ENCODE measurements at places on chromosomes 11 and 22.

GRCh38 chr11:96001037-96001436 is 77.1 kb upstream of the MTMR2 start:
- no peak for DNase-seq

DNA sequence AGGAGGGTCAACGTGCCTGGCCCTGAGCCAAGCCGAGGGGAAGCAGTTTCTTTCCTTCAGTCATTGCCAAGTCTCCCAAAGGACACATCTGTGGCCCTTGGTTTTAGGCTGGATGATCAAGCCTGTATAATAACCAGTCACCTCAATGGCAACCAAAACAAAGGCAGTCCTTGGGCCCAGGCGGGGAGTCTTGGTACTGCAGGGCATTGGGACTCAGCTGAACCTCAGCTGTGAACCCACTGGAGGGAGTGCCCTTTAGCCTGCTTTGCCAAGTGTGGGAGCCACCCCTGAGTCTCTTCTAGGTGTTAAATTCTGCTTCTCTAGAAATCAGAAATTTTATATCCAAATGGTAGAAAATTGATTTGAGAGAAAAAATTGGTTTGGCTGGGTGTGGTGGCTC is 36.9 kb downstream of the CPT1A start:
- DNase-seq, result no peak

GRCh38 chr11:6482441-6482840 is 1.1 kb downstream of the TIMM10B start:
- DNase-seq, result no peak

DNA sequence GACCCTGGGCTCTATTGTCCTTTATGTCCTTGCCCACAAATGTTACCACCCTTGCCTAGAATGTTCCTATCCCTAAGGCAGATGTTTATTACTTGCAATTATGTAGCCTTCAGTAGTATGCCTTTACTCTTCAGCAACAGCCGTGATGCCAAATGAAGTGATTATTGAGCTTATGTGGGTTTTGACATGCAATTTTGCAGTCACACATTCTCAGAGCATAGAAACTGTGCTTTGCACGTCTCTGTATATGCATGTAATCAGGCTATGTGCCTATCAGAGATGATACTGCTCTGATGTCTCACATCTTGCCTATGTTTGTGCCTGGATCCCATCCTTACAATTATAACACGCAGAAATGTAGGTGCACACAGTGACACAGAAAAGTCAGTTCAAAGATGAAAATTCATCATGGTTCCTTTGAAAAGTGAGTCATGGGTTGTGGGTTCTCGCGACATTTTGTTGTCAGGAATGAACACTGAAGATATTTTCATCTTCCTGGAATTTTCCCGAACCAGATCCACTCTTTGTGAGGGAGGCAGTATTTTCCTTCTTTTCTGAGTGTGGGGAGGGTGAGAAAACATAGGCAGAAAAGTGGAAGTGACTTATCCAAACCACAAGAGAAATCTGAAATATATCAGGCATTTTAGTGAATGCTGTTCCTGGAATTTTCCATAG is 81.1 kb downstream of the BMAL1 start:
- DNase-seq, result no peak

DNA sequence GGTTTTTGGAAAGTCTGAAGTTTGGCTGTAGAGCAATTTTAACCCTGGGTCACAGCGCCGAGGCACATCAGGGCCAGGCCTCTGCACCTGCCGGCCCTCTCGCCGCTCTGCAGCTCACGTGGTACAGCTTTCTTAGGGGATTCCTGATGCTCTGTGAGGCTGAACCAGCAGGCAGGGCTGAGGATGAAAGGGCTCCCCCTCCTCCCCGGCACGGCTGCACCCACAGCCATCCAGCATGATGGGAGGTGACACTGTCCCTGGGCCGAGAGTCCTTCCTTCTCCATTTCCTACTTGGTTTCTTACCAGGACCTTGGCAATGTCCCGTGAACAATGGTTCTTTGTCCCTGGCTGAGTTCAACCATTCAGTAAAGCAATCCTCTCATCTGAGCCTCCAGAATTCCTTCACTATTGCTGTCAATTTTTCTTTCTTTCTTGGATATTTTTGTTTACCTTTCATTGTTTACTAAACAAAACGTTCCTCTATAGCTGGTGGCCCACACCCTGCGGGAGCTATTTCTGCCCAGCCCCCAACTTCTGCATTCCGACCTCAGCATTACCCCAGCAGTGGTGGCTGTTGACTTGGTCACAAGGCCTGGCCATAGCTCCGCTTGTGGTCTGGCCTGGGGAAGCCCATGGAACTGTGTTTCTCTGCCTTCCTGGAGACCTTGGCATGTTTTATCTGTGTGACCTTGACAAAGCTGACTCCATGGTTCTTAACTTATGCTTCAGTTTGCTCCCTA is 172.8 kb upstream of the B3GAT1 start:
- DNase-seq, result no peak

DNA sequence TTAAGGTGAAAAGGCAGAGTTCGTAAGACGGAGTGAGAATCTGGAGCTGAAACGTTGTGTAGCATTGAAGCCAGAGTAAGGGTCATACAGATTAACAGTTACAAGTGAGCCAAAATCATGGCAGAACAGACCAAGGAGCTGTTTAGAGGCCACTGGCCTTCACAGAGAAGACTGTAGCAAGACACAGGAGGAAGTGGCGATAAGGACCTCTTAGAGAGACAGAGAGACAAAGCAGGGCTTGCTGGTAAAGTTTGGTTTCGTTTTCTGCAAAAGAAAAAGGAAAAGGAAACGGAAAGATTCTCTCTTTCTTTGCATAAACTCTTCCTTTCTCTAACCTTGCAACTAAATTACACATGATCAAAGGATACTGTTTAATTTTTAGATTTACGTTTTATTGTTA is 83.0 kb downstream of the AASDHPPT start:
- DNase-seq, result no peak

DNA sequence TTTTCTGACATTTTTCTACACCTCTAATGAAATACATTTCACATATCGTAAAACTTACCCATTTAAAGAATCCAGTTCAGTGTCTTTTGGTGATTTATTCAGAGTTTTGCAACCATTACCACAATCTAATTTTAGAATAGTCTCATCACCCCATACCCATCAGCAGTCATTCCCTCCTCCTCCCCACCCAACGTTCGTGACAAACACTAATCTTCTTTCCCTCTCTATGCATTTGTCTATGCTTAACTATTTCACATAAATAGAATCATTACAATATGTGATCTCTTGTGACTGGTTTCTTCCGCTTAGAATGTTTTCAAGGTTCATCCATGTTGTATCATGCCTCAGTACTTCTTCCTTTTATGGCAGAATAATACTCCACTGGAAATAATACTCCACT is 9.5 kb downstream of the TTC28 start:
- DNase-seq, result no peak

DNA sequence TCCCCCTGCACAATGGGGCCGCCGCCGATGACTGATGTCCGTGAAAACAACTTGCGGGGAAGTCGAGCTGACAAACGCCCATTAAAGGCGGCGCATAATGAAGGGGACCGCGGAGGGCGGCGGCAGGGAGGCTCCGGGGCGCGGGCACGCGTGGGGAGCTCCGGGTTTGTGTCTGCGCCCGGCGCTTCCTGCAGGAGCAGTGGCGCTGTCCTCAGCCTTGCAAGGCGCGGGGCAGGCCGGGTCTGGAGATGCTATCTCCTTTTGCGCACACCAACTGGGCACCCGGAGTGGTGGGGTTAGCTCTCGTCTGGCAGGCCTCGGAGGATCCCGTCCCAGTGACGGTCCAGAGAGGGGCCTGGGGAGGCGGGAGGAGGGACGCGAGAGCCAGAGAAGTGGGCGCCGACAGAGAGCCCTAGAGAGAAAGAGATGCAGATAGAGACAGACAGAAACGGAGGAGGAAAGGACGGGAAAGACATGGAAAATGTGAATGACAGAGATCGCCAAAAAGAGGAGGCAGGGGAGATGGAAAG is 390 bp upstream of the FGF3 start:
- no peak for DNase-seq

DNA sequence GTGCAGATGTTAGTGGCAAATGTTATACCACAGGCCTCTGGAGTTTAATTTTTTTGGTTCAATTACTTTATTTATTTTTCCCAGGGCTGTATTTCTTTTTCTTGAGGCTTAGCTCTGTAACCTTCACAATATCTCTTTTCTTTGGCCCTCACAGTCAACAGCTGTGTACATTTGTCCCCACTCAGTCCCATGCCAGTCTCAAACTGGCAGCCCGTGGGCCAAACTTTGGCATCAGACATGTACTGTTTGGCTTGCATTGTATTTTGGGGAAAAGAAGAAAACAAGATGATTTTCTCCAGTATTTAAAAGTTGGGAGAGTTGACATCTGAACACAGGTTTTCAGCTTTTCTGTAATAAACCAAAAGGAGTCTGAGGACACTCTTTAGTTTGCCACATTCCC is 87.1 kb downstream of the PRR5L start:
- DNase-seq, result no peak

GRCh38 chr11:57095417-57095816 is 86.3 kb upstream of the LRRC55 start:
- no peak for DNase-seq

GRCh38 chr22:46686221-46687047 is 51.6 kb downstream of the CERK start:
- no peak for DNase-seq

DNA sequence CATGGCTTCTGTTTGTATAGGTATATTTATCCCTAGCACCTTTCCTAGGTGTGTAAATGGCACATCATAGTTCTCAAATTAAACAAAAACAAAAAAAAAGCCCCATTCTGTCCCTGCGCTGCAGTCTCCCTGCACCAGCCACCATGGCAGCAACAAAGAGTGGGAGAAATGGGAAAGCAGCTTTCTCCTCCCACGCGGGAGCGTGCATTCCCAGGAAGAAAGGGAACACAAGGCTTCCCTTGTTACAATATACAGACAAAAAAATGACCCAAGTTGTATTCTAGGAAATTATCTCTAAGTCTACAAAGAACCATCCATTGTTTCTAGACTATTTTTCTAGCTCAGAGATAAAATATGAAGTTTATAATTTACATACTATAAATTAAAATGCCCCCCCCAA is 16.1 kb upstream of the TMPRSS5 start:
- no peak for DNase-seq

DNA sequence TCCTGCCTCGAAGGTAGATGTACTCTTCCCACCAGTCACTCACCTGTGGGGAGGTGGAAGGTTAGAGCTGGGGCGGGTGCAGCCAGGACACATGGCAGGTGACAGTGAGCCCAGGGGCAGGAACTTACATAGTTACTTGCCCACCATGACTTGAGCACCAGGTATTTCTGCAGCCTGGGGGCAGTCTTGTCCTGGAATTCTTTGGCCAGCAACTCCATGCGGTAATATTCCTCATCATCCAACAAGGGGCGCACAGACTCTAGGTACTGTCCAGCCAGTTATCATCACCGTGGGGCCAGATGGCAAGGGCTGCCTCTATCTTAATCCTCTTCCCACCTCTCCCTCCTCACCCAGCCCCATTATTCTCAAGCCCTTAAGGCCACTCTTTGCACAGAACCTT is 2.2 kb downstream of the CPT1B start:
- no peak for DNase-seq

DNA sequence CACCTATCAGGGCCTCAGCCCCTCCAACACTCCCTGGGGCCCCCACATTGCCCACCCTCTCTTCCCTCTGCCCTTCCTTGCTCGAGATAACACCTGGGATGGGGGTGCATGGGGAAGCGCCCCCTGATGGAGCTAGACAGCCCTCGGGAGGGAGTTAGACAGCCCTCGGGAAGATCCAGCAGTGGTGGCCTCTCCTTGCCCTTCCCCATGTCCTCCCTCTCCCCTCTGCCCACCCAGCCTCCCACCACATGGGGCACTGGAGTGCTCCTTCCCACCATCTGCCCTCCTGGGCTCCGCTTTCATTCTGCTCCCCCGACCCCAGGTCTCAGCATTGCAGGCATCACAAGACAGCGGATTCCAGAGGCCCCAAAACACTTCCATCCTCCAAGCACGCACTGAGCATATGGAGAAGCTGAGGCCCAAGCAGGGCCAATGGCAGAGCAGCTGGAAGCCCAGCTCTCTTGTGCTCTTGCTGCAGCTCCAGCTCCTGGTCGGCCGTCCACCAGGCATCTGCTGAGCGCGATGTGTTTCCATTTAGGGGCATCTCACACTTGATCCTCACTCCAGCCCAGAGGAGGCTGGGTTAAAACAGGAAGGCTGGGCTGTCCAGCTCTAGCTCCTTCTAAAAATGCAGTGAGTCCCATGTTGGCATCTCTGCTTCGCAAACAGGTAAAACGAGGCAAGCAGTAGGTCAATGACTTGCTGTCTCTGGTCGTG is 65.6 kb downstream of the IGLL1 start:
- DNase-seq, result no peak

GRCh38 chr11:95182397-95182796 is 48.6 kb downstream of the SESN3 start:
- DNase-seq, result no peak

DNA sequence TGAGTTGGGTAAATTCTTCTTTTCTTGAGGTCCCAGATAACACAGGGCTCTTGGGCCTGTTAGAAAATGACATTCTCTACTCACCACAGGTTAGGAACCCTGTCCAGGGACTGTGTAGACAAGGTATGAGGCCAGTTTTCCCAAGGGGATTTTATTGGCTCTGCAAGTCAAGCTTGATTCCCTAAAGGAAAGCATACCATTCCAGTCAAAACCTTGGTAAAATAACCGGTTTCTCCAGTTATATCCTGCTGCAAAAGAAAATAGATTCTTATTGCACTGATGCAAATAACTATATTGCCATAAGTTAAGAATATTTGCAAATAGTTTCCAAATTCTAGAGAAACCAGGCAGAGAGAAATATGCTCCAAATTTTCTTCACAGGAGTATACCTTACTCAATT is 9.6 kb upstream of the FOLR3 start:
- no peak for DNase-seq

DNA sequence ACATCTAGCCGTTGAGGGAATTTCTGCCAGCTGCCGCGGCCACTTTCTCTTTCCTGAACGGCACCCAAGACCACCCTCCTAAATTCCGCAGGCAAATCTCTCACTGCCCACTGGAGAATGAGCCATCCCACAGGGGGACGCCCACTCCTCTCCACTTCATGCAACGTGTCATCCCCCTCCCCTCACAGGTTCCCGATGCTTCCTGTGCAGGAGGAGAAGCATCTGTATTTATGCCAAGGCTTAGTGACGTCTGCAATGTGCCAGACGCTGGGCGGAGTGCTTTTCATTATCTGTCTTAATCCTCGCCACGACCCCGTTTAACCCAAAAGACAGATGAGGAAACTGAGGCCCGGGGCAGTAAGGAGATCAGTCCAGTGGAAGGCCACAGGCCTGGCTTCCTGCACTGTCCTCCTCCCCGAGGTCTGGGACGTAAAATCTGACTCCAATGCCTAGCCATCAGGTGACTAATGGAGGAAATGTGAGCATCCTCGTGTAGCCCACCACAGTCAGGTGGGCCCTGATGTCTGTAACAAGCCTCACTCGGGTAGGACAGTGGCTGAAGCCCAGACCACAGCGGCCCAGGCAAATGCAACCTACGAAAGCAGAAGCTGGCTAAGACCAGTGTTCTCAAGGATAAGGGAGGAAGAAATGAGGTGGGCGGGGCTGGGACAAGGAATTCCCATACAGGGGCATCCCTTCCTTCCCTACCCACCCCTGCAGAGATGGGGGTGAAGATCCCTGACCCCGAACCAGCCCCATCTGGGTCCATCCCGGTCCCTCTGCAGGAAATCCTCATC is 23.1 kb downstream of the MN1 start:
- DNase-seq, result no peak

GRCh38 chr11:62752994-62753735 is 795 bp downstream of the ZBTB3 start:
- DNase-seq, result no peak
